ENCODE measurements at places on chromosomes 16 and 17.

GRCh38 chr17:31584438-31585279, 193.2 kb downstream of the RAB11FIP4 start:
- DNase-seq, result no peak

DNA sequence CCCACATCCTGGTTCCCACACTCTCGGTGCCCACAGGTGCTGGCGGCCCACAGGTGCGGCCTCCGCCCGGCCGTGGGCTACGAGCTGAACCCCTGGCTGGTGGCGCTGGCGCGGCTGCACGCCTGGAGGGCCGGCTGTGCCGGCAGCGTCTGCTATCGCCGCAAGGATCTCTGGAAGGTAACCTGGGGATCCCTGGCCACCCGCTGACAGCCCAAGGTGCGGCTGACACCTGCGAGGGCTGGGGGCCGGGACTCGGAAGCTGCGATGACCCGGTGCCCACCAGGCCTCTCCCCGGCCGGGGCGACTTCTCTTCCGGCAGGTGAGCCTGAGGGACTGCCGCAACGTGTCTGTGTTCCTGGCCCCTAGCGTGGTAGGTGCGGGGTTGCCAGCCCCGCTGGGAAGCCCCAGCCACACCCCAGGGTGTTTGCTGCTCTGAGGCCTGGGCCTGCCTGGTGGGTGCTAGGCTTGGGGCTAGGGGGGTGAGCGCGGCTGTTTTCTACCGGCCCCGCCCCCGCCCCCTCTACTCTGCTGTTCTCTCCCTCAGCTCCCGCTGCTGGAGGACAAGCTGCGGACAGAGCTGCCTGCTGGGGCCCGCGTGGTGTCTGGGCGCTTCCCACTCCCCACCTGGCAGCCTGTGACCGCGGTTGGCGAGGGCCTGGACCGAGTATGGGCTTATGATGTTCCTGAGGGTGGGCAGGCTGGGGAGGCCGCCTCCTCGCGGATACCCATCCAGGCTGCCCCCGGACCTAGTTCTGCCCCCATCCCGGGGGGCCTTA, 1.0 kb downstream of the ANTKMT start:
- no peak for DNase-seq

- no peak for DNase-seq
These were observed 15.4 kb downstream of the IFT140 start for GRCh38 chr16:1596516-1596915.

DNA sequence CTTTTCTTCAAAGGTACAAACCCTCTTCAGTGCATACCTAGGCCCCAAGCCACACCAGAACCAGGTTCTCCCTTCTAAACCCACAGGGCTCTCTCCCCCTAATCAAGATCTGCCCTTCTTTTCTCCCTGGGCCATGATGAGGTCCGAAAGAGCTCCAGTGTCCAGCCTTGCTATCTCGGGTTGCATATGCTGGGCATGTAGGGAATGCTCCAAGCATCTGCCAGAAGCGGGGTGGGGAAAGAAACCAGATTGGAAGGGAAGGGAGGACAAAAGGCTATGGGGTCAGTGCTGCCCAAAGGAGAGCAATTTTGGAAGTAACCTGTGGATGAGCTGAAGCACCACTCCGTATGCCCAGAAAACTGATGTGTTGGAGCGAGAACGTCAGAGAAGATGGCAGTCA, 2.3 kb downstream of the CTDNEP1 start:
- DNase-seq, result no peak

DNA sequence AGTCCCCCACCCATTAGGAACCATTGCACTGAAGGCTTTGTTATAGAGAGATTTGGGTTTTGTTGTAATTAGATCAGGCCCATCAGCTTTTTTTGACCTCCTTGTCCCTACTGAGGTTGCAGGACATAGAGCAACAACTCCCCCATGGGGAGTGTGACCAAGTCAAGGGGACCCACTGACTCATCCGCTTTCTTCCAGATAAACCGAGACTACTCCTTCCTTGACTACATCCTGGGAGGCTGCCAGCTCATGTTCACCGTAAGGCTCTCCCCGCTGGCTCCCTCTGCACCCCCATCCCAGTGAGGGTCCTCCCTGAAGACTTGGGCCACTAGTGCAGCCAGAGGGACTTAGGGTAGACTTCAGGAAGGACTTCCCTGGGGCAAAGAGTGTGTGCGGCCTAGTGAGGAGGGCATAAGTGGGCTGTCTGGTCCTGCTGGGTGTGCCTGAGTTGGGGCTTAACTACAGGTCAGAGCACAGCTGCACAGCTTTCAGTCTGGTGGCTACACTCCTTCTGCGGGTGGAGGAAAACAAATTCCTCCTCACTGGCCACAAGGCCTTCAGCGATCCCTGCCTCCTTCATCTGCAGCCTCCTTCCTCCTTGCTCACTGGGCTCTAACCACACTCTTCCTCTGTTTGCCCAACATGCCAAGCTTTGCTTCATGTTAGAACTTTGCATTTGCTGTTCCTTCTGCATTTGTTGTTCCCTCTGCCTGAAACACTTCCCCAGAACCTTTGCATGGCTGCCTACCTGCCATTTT, 31.0 kb downstream of the CPNE2 start:
- DNase-seq, result no peak

DNA sequence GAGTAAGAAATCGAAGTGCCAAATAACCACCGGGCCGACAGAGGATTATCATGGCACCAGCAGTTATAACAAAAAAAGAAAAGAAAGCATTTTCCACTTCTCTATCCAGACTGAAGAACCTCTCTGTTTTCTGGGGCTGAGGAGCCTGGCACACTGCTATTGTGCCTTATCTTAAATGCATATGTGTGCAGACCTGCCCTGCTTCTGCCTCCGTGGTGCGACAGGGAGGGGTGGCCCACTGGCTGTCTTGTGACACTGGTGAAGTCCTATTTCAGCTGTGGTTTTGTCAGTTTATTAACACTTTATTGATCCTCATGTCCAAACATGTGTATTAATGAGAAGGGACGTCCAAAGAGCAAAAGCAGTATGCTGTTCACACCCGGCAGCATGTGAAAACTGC, 55.4 kb downstream of the CDK5R1 start:
- no peak for DNase-seq

- DNase-seq, result no peak
These were observed 76.5 kb upstream of the GSE1 start for GRCh38 chr16:85536411-85537330.

DNA sequence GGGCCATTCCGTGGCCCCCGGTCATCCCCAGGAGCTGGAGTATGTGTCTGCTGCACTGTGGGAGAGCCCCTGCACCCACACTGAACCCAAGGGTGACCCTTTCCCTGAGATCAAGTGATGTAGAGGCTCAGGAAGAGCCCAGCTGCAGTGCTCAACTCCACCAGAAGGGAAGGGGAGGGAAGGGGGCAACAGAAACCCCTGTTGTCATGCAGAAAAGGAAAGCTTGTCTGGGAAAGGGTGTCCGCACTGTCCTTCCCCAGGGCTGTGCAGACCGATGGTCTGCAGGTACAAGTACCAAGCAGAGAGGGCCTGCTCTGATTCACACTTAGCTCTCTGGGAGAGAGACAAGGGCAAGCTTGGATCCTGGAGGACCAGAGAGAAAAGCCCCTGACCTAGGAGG, 45.7 kb upstream of the TOB1 start:
- no peak for DNase-seq

- no peak for DNase-seq
These were observed 809 bp upstream of the RAB34 start for GRCh38 chr17:28718333-28719020.

GRCh38 chr17:7046127-7046724, 2.3 kb upstream of the SLC16A11 start:
- DNase-seq, result peak; percentile 95

DNA sequence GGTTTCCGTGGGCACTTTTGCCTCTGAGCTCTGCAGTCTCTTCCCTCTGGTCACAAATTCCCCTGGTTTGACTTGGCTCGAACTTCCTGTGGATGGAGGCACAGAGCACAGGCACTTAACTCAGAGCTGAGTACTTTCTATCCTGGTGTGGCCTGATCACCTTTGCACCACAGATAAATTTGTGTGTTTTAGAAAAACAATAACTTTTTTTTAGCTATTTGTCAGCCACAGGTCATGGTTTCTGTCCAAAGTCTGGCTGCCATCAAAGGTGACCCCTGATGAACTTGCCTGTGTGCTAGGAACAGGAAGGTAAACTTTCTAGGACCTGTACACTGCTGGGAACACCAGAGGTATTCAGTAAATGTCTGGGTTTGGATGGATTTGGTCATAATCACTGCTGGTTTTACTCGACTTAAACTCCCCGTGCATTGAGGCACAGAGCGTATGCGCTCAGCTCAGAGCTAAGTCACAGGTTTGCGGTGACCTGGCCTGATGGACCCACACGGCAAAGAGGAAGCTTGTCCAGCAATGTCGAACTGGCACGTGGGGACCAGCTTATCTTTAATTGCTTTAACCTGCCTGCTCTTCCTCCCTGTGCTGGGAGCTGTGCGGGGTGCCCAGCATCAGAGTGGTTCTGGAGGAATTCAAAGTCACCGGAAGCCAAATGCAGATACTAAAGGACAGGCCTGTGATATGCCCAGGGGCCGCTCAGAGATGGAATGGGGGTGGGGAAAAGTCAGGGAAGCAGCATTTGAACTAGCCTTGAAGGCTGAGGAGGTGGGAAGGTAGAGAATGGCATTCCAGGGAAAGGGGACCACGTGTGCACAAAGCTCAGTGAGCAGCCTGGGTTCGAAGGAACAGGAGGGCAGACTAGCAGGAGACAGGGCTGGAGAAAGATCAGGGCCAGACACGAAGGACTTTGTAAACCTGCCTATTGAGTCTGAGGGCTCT, 12.9 kb downstream of the SLC13A5 start:
- no peak for DNase-seq

GRCh38 chr17:73952480-73953205, 250.8 kb upstream of the RPL38 start:
- DNase-seq, result peak; percentile 64

- DNase-seq, result peak; percentile 96
These were observed 474.4 kb downstream of the SLC39A11 start for GRCh38 chr17:72618001-72618509.

GRCh38 chr17:78986649-78987328, 7.1 kb upstream of the LGALS3BP start:
- peak; percentile 58 for DNase-seq

DNA sequence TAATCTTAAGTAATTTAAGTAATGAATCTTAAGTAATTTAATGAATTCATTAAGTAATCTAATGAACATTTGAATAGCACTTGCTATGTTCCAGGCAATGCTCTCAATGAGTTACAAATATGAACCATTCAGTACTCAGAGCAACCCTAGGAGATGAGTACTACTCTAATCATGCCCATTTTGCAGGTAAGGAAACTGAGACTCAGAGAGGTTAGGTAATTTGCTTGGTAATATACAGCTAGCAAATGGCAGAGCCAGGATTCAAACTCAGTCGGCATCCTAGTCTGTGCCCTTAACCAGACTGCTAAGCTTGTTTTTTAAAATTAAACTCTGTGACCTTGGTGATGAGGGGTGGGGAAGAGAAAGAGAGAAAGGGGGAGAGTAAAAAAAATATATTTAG, 25.6 kb downstream of the ACSM1 start:
- DNase-seq, result no peak

GRCh38 chr16:19135896-19136438, 22.2 kb downstream of the ITPRIPL2 start:
- peak; percentile 93 for DNase-seq

- peak; percentile 50 for DNase-seq
These were observed 27.7 kb downstream of the CLUH start for GRCh38 chr17:2683912-2684311.

DNA sequence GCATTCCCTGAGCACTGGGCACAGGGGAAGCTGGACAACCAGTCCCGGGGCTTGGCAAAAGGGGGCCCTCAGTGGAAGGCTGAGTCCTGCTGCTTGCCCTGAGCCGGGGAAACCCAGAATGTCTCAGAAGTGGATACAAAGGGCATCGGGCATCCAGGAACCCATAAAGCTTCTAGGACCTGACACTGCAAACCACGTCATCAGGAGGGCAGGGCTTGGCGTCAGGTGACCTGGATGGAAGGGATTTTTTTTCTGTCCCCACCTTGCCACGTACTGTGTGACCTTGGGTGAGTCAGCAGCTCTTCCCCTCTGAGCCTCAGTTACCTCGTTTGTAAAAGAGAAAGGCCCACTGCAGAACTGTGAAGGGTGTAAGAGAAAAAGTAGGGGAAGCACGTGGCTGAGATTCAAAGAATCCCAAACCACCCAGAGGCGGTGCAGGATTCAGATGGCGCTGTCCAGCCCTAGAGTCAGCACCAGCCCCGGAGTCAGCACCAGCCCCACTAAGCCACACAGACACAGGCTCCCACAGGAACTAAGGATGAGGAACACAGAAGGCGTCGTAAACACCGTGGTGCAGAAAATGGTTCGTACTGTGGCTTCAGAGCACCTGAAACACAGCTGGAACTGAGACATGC, 53.7 kb downstream of the C16orf95 start:
- peak; percentile 50 for DNase-seq

DNA sequence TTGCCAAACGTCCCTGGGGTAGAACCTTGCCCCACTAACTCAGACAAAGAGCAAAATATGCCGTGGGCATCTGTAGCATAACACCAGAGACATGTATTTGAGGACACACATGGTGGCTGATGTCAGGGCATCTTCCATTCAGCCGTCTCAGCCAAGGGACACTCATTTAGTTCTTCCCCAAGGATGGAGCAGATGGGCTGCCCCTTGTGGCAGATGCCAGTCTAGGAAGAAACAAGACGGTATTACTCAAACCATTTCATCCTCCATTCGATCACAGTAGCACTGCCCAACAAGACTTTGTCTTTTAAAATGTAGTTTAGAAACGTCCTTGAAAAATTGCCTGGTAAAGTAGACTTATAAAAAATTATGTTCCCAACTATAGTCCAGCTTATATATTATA, 937.6 kb upstream of the EEF2KMT start:
- no peak for DNase-seq

DNA sequence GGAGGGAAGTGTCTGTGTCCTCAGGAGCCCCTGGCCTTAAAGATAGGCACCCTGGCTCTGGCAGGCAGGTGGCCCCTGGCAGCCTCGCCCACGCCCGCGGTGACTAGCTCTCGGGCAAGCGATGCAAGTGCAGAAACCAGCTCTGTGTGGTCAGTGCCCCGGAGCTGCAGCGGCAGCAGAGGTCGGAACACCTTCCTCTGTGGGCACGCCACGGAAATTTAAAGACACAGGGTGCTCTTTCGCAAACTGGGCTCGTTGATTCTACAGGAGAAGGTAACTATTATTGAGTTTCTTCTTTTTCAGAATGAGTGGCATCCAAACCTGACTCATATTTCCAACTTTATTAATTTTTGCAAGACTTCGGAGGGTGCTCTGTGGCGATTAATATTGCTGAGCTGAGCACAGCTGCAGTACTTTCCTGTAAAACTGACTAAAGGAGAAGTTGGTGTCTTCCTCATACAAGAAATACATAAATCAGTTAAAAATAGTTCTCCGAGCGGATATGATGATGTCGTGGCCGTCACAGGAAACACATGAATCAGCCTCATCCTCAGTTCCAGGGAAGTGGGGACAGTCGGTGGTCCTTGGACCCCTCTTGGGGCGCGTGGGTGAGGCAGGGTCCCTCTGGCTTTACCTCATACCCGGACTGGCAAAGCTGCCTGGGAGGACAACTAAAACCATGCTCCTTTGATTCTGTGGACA, 120.2 kb downstream of the METRNL start:
- DNase-seq, result no peak

- no peak for DNase-seq
These were observed 340.3 kb upstream of the CDH5 start for GRCh38 chr16:66026211-66026610.
